ENCODE measurements at places on chromosomes 16 and 17.

DNA sequence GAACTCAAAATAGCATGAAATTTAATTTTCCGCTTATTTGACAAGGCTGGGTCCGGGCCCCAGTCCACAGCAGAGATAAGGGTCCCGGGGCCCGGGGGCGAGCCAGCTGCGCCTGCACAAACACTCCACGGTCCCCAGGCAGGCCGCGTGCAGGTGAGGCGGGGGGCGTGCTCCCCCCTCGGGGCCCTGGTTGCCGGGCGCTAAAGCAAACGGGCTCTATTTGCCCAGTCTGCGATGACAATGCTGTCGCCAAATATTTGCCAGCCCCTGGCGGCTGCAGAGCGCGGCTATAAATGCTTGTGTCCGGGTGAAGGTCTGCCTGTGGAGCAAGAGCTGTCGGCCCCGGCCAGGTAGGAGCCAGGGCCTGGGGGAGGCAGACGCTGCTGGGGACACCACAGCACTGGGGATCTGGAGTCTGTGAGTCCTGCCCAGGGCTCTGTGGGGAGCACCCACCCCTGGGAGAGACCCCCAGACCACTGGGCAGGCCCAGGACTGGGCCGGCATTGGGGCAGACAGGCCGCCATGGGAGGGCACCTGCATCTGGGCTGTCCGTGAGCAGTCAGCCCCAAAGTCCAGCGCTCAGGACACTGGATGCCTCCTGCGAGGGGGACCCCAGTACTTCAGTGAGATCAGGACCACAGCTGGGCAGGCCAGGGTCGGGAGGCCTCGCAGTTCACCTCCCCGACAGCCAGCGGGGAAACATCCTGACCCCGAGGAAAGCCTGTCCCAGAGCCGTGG lies at the start of gene PERCC1:
Gene PERCC1, plus strand, starts transcription at position 320 of the 738 bp plus-strand sequence. CDS start 1,516 bp downstream, outside the sequence.
- DNase-seq, result no peak

GRCh38 chr17:82031885-82032627 lies 578 bp downstream of the RAC3 start:
- DNase-seq, result no peak

DNA sequence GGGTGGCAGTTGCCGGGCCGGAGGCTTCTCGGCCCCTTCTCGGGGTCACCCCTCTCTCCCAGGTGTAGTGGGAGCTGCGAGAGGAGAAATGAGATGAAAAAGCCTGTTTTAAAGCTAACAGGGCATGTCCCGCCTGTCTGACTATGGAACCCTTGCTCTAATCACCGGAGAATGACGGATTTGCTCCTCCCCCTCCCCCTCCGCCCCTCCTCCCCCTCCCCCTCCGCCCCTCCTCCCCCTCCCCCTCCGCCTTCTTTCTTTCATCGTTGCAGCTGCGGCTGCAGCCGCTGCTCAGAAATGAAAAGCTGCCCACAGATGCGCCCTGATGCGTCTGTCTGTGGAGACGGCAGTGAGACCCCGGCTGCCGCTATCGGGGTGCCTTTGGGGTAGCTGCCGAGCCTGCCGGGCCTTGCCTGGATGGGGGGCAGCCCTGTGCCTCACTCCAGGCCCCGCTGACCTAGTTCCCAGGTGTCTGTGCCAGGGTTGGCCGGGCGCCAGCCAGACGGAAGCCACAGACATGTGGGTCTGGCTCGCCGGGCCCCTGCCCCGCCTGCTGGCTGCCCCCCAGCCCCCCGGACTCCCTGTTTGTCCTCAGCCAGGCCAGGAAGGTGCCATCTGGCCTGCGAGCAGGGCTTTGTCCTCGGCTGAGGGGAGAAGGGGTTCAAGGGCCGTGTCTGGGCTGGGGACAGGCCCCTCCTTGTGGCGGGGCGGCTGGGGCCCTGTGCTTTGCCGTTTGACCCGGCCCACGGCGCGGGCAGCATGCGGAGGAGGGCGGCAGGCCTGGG lies 37.7 kb downstream of the GINS2 start:
- DNase-seq, result no peak

DNA sequence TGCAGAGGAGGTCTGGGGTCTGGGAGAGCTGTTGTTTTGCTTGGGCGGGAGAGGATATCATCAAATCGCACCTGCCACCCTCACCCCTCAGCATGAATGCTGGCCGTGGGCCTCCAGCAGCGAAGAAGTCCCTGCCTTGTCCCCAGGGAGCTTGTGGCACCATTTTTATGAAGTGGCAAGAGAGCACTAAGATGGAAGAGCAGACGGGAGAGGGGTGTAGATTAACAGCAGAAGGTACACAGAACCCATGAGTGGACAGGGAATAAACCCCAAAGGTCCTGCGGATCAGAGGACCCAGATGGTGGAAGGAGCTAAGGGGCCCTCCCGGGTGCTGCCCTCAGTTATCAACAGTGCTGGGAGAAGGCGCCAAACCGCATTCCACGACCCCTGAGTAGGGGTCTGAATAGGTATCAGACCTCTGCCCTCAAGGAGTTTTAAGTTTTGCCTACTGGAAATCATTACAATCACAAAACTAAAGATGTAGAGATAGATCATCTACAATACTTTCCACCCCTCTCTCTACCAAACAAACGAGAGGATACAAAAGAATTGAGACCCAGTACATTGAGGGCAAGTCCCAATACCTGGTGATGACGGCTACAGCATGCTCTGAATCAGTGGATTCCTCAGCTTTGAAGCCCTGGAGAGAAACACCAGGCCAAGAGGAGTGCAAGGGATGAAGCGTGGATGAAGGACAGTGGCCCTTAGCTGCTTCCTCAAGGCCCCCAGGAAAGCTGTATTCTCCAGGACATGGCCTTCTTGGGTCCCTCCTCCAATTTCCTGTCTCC lies 60.2 kb downstream of the CCDC182 start:
- DNase-seq, result peak; percentile 37

DNA sequence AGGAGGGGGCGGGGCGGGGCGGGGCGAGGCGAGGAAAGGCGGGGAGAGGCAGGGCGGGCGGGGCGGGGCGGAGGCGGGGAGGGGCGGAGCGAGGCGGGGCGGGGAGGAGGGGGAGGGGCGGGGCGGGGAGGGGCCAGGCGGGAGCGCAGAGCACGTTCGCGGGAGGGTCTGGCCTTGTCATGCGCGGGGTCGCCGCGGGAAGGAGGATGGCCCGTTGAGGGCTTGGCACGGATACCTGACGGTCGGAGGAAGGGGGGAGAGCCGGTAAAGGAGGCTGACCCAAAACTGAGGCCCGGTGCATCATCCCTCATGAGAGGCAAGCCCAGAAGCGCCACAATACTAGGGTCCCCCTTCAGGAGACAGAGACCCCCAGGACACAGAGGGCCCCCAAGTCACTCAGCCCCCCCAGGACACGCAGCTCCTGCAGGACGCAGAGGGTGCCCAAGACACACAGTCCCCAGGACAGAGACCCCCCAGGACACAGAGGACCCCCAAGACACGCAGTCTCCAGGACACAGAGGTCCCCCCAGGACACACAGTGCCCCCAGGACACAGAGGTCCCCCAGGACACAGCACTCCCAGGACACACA lies 593 bp upstream of the WDR45B start:
- DNase-seq, result peak; percentile 38

DNA sequence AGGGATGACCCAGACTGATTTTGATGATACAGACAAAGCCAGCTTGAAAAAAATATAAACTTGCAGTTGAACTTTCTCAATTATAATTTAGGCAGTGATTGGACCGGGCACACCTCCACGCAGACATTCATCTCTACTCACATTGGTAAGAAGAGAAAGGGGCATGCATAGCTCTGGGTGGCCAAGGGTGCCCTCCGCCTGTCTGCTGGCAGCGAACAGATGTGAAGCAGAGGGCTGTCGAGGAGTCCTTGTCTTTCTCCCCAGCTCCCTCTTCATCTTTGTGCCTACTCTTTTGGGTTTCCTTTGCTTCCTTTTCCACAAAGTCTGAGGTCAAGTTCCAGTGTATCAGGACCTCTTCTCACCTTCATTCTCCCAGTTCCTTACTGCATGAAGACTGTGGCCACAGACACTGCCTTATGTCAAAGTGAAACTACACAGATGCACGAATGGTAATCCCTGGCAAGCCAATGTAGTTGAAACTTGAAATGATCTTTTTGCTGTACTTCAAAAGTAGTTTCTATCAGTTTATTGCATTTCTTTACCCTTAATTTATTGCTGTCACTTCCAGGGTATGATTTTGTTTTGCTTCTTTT lies 343.7 kb upstream of the SOX9 start:
- DNase-seq, result no peak

DNA sequence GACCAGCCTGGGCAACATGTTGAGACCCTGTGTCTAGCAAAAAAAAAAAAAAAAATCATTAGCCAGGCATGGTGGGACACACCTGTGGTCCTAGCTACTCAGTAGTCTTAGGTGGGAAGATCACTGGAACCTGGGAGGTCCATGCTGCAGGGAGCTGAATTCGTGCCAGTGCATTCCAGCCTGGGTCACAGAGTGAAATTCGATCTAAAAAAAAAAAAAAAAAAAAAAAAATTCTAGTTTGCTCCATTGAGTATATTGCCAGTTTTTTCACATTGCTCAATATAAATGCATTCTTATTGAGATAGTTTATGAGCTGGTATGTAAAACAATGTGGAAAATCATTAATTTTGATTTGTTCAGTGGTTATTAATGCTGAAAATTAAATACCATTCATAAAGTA lies 52.0 kb downstream of the ABHD15 start:
- no peak for DNase-seq

DNA sequence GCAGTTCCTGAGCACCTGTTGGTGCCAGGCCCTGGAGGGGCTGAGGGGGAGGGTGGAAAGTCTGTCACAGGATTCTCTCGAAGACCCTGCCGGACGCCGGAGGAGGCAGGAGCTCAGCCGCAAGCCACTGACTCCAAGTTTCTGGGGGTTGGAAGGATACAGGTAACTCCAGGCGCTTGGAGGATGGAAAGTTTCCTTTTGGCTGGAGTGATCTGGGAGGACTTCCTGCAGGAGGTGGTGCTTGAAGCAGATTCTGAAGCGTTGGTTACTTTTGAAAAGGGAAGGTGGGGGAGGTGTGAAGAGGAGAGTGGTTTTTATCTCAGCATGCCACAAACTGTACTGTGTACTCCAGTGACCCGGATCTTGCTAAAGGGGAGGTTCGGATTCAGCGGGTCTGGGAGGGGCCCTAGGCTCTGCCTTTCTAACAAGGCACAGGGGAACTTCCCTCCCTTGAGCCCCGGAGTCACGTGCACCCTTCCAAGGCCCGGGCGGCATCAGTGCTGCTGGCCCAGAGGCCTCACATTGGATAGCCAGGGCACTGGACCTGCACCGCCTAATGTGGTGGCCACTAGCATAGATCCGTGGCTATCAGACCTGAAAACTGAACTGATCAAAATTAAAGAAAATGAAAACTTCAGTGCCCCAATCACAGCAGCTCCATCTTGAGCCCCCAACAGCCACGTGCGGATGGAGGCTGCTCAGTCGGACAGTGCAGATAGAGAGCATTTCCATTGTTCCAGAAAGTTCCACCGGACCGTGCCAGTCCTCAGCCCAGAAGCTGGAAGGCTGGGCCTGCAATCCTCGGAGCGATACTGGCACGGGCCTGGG lies 42.2 kb upstream of the GSE1 start:
- DNase-seq, result no peak

GRCh38 chr16:450385-450784 lies 24.9 kb downstream of the RAB11FIP3 start:
- no peak for DNase-seq

DNA sequence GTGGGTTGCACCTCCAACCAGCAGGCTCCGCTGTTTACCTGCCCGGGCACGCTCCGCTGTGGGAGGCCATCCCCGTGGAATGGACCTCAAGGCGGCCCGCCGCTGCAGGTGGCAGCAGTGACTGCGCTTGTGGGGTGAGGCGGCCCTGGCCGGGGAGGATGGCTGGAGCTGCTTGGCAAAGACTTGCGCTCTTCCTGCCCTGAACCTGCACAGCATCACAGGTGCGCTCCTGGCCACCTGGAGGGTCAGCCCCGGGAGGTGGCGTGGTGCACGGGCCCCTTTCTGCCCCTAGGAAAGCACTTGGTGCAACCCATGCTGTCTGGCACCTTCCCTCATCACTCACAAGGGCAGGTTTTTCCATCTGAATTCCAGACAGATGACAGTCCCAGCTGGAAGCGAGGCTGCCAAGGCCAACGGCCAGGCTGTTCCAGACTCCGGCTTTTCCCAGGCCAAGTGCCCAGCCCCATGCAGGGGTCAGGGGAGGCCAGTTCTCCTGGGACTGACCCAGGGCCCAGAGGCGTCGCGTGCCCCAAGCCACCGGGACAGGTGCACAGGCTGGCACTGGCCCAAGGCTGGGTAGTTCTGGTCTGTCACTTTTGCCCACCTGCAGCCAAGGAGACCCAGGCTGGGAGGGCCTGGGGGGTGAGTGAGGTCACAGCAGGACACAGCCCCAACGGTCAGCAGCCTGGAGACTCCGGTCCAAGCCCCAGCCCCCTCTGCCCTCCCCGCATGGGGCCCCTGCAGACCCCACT lies 13.3 kb downstream of the UTS2R start:
- no peak for DNase-seq

DNA sequence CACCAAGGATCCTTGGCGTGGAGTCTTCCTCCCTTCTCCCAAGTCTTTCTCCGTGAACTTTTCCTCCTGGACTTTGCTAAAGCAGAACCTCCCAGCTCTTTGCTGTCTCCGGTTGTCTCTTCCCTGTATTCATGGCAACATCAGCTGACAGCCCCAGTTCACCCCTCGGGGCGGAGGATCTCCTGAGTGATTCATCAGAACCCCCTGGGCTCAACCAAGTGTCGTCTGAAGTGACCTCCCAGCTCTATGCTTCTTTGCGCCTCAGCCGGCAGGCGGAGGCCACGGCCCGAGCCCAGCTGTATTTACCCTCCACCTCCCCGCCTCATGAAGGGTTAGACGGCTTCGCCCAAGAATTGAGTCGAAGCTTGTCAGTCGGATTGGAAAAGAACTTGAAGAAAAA lies 943 bp downstream of the CNTROB start:
- DNase-seq, result no peak

- no peak for DNase-seq
These were observed 481.3 kb downstream of the TMEM114 start for GRCh38 chr16:8108991-8109509.

GRCh38 chr17:77489893-77490255 lies 349.1 kb downstream of the SEC14L1 start:
- DNase-seq, result no peak

DNA sequence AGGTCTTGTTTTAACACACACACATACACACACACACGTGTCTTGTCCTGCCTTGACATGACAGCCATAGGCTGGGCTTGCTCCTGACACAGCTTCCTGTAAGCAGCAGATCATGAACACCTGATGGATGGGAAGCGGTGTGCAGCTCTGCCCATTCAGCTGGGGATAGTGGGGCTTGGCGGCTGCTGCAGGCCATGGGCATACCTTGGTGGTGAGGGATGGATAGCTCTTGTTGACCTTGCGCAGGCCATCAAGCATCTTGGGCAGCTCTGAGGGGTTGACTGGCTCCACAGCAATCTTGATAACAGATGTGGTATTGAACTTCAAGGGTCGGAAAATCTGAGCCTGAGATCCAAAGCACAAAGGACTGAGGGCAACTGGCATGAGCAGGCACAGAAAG lies 12.0 kb downstream of the HIGD1B start:
- DNase-seq, result no peak

- DNase-seq, result no peak
These were observed 621 bp downstream of the SDR42E1 start for GRCh38 chr16:82010649-82011048.

DNA sequence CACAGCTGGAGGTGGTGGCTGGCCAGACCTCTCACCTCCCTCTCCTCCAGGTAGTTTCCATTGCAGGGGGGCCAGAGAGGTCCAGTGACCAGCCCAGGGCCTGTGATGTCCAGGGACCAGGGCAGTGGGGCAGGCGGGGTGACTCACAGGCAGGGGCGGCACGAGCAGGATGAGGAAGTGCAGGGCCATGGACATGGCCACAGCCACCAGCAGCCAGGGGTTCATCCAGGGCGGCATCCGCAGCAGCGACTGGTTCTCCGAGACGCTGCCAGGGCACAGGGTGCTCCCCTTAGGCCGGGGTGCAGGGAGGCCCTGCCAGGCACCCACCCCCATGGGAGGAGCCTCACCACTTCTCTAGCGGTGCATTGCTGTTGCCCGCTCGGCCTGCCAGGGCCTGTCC lies 12.9 kb upstream of the P2RX1 start:
- DNase-seq, result no peak

All from activated naive CD4-positive, alpha-beta T cell treated with anti-CD3 and anti-CD28 coated beads, Interleukin-2, amount 50 U/mL, for 72 hours (primary cell).